ENCODE measurements at places on chromosomes 1 and 21.

DNA sequence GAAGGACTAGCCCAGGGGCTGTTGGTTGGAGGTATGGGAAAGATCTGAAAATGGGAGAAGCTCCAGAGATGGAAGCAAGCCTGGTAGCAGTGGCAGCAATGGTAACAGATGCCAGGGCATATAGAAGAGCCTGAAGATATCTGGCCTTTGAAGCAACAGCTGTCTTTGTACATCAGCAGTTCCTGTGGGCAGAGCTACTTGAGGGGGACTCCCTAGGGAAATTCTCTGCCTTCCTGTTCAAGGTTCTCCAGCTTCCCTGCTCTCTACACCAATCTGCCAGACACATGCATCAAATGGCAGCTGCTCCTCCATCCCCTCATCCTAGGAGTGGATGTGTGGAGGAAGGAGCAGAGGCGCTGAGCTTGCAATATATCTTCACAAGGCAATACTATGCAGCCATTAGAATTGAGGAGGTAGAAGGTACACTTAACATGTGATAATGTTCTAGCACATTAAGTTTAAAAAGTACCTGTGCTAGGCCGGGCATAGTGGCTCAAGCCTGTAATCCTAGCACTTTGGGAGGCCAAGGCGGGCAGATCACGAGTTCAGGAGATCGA lies 2.2 kb downstream of the TMEM35B start:
- no peak for DNase-seq

DNA sequence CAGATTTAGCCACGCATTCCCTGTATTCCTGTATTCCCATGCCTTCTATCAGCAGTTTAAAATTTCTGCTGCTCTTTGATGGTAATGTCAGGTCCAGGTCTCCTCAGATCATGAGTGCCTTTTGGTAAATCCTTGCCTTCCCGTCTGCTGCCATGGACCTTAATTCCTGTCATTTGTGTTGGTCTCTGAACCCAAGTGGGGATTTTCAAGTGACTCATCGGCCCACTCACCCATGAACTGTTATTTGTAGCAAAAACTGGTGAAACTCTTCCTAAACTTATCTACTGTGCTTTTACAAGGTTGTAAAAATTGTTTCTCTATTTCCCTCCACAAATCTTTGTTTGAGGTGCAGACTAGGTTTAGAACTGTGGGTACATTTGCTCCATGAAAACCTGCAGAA lies 47.4 kb downstream of the ACTN2 start:
- DNase-seq = no peak

GRCh38 chr1:74857676-74858075 lies 124.7 kb downstream of the TYW3 start:
- DNase-seq = no peak

GRCh38 chr1:67094191-67094590 lies 40.2 kb upstream of the SLC35D1 start:
- no peak for DNase-seq

- DNase-seq = no peak
These were observed 627 bp upstream of the DLGAP3 start for GRCh38 chr1:34929853-34930701.

GRCh38 chr1:185645686-185646085 lies 88.5 kb upstream of the HMCN1 start:
- DNase-seq = no peak

DNA sequence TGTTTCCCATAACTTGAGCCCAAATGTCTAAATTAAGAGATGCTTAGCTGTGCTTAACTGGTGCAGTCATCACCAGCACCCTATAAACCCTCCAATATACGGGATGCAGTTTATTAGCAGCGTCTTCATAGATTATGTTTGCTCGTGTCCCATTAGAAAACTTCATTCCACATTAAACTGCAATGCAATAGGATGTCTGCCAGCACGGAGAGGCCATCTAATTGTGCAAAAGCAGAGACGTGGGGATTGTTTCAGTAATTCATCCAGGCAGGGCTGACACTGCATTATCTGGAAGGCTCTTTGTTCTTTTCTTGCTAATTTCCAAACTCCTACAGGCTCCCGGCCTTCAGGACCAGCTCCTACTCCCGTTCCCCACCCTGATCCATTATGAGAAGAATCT lies 89.5 kb downstream of the CSMD2 start:
- DNase-seq = no peak

- peak; percentile 37 for DNase-seq
These were observed 103.7 kb upstream of the NFIA start for GRCh38 chr1:60978421-60979357.

DNA sequence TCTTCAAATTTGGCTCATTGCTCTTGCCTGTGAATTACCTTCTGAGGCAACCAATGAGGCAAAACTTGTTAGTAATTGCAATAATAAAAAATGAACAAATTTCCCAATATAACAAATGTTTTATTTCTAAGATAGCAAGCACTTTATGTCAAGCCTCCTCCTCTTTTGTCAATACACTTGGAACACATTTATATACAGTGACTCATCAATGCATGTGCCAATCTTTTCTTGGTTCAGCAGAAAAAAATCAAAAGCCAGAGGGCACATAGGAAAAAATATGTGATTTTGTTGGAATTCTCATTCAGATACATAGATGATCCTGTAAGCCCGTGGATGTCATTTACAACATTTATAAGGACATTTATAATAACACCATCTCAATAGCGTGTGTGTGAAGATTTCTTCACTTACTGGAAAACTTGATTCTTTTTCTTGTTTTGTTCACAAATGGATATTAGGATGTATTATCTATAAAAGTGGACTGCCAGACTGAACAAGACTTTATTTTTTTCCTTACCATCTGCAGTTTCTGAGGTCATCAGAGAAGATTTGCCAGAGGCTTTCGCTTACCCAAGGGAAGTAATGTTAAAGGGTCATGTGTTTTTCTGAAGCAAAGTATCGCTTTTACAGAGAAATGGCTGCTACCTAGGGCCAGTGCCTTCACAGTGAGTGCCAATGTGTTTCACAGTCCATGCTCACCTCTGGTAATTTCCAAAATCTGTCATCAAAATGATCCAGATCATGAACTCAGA lies 645.7 kb upstream of the PTBP2 start:
- no peak for DNase-seq

DNA sequence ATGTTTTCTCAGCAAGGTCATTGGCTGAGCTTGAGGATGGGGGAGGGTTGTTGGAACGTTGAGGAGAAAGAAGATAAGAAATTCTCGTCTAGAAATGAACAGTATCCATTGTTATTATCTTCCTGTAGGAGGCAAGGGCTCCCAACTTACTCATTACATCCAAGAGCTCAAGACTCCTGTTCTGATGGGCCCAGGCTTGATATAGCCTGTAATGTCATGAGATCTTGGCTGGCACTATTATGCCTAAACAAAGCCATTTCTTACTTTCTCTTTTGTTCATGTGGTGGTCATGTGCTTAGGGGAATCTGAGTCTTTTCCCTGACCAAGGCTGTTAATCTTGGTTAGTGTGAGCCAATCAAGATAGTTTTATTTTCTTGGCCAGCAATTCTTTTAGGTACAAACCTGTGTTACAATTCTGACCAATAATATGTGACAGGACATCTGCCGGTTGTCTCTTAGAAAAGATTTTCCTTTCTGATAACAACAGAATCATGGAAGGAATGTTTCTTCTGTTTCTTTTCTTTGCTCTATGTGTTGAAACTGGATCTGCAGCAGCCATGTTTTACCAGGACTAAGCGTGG lies 15.2 kb upstream of the IGSF3 start:
- no peak for DNase-seq

GRCh38 chr1:145985502-145986439 lies 10.6 kb downstream of the TXNIP start:
- DNase-seq = no peak

DNA sequence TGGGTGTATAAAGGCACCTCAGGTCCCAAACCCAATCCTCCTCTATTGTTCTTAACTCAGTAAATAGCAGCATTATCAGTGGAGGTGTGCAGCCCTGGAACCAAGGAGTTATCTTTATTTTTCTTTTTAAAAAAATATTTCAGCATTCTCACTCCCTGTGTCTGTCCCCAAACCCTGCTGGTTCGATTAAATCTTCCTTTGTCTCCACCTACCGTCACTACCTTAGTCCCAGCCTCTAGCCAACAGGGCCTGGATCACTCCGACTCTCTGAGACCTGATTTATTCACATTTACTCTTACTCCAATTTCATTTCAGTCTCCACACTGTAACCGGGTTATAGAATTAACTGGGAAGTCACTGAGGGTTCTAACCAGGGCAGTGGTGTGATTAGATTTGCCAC lies 39.1 kb upstream of the FAM89A start:
- no peak for DNase-seq

- no peak for DNase-seq
These were observed 9.2 kb upstream of the IFI44 start for GRCh38 chr1:78640462-78640861.

DNA sequence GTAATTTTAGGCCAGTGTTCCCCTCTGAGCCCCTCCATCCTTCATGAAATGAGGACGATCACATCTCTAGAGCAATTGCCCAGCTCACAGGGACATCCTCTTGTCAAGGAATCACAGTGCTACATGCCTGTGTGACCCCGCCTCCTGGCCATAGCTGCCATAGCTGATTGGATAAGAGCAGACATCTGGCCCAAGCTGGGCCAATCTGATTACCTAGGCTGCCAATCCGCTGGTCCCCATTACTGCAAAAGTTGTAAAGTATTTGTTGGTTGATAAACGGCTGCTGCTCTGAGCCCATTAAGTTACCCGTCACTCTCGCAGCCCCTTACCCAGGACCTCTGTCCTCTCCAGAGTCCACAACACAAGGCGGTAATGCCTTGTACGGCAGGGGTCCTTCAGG lies 8.3 kb downstream of the NT5C1A start:
- DNase-seq = no peak

DNA sequence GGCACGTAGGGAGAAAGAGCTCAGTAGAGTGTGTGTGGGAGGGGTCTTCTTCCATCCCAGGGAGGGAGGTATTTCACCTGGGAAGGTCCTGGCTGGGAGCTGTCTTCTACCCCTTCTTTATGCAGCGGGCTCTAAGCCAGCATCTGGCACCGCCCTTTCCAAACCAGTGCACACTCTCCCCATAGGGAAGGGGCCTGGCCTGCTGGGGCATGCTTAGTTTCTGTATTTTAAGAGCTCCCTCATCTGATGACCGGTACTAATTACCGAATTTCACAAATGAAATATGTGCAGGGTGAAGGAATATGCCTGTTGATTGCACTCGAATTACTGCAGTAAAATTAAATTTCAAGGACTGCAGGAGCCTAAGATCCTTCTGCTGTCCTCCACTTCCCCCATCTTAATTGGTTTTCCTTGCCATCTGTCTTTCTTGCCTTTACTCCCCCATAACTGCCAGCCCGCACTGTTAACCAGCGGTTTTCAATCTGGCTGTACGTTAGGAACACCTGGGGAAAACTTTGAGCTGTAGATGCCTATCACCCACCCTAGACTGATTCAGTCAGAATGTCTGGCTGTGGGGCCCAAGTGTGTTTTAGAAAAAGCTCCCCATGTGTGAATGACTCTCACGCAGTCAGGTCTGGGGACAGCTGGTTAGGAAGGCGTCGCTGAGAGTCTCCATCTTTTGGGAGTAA lies 20.1 kb downstream of the GALNT2 start:
- no peak for DNase-seq

DNA sequence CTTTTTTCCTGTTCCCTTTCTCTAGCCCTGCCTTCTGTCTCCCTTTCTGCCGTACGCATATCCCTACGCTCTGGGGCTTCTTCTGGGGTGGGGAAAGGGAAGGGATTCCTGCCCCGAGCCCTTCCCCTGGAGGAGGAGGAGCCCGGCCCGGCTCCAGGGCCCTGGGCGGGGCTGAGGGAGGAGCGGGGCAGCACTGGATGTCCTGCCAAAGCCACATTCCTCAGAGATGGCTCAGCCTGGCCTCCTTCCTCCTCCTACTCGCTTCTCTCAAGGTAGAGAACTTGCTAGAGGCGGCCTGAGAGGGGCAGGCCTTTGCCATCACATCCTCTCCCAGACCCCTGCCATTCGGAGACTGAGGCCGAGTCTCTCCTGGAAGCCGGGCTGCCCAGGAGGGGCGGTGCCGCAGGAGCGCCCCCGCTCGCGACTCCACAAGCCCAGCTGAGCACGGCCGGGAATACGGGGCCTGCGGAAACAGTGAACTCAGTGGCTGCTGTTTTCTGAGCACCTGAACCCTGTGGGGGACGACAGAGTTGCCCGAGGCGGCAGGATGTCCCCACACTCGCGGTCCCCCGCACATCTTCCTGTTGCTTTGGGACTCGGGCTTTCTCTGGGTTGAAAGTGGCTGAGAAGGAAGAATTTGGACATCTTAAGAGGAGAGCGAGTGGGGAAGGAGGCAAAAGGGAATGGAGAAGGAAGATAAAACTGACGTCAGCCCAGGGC lies 12.2 kb downstream of the ADAMTSL4 start:
- peak; percentile 82 for DNase-seq

DNA sequence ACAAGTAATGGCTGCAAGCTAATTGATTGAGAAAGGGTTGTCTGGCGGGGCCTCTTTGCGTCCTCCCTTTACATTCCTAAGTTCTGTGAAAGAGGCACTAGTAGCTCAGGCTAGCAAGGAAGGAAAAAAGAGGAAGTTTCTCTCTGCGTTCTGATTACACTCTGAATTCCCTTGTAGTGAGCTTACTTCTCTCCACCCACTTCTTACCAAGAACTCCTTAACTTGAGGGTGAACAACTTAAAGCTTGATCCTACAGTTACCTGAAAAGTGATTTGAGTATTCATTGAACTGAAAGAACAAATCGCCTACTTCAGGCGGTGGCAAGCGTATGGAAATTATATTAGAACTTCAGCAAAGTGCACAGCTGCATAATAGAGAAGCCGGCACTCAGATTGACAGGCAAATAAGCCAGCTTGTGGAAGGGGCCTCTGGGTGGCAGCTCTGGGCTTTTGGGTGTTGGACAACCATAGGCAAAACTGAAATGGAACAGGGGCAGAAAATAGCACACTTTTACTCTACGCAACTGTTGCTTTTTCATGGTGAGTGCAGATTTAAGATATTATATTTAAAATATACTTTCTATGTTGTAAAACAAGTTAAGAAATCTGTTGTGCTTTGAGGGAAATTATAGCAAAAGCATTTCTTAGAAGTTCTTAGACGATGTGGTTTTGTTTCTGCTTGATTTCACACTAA lies 464.5 kb downstream of the USP25 start:
- no peak for DNase-seq

DNA sequence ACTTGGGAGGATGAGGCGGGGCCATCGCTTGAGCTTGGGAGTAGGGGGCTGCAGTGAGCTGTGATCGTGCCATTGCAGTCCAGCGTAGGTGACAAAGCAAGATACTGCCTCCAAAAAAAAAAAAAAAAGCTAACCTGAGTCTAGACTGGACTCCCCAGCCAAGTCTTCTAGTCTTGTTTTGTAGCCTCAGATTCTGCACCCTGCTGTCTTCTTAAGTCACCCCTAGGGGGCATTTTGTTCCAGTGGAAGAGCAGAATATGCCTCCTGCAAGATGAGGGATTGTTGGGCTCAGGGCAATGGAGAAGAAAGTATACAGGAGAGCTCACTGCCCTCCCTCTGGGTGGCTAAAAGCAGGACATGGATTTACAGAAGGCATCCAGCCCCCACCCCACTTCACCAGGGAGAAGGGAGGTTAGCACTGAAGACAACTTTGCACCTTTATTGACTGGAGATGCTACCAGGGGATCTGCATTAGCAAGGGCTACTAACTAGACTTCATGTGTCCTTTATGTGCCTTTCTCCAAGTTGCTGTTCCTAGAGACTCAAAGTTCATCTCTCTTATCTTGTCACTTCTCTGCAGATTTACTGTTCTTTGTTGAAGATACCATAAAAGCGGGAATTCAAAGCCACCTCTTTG lies 15.3 kb upstream of the RNF187 start:
- DNase-seq = no peak

GRCh38 chr1:164559342-164560051 lies 513 bp downstream of the PBX1 start:
- DNase-seq = no peak
